ENCODE measurements at places on chromosomes 13 and 19.

GRCh38 chr19:46494146-46494940, 1.3 kb downstream of the PNMA8B start:
- no peak for DNase-seq

- DNase-seq = no peak
Observed at GRCh38 chr19:37470216-37470615, 1.1 kb downstream of the ZNF570 start.

DNA sequence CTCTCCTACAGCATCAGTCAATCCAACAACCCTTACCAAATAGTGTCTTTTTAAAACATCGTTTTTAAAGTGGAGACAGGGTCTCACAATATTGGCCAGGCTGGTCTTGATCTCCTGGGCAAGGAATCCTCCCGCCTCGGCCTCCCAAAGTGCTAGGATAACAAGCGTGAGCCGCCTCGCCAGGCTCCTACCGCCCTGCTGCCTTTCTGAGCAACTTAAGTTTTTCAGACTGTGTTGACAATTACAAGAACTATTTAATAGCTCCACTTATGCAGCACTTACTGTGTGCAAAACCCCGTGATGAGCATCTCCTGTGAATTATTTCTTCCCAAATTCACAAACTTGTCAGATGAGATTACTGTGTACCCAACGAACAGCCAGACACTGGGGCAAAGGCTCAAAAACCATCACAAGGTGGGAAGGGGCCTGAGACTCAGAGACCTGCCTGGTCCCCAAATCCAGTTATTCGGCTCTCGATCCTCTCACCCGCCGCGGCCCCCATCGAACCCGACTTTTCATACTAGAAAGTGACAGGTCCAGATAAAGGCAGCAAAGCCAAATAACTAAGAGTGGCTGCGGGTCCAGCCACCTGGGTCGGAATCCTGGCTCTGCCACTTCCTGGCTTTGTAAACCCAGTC, 581 bp downstream of the RPL18 start:
- DNase-seq = no peak

DNA sequence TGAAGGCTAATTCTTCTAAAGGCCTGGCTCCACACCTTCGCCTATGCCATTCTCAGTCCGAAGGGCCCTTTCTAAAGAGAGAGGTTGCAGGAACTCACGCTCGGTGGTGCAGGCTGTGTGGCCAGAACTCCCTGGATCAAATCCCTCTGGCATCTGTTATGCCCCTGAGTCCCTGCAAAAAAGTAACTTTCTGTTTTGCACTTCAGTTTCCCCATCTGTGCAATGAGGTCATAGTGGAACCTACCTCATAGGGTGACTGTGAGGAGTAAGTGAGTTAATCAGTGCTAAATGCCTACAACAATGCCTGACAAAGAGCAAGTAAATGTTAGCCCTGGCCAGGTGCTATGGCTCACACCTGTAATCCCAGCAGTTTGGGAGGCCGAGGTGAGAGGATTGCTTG, 7.3 kb downstream of the IGSF23 start:
- DNase-seq = no peak

- no peak for DNase-seq
Observed at GRCh38 chr13:106183410-106184065, 351.9 kb downstream of the EFNB2 start.

- no peak for DNase-seq
Observed at GRCh38 chr13:29541400-29541799, 54.1 kb downstream of the SLC7A1 start.

GRCh38 chr19:16370641-16371391, 46.2 kb downstream of the KLF2 start:
- no peak for DNase-seq

DNA sequence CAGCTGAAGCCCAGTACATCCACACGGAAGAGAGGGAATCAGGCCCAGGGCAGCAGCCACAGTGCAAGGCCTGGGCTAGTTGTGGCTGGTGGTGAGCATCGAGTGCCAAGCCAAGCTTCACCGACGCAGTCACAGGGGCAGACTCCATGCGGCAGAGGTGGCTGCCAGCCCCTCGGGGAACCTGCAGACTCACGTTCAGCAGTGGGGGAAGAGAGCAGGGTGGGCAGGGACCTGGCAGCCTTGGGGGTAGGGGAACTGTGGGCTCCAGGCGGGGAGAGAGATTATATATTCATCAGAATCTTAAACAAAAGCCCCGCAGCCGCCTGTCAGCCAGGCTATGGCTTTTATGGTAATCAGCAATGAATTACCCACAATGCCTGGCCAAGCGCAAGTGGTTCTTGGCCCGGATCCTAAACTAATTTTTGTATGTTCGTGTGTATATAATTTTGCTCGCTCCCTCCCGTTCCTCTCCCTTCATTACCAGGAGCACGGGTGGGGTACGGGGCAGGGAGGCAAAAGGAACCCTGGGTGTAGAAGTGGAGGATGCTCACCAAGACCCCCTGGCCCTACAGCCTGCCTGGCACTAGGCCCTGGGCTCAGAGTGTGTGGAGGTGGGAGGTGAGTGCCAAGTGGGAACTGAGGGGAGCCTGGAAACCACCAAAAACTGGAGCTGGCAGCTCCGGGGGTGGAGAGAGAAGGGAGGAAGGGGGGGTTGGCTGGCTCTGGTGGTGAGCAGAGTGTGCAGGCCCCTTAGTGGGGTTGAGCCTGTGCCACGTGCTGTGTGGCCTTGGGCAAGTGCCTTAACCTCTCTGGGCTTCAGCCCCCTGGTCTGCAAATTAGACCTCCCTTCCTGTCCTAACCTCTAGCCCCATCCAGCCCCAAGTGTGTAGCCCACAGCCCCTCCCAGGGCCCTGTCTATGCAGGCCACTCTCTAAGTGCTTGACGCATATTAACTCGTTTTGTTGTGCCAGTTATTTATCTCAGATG, 31.9 kb downstream of the PTPRS start:
- DNase-seq = no peak

DNA sequence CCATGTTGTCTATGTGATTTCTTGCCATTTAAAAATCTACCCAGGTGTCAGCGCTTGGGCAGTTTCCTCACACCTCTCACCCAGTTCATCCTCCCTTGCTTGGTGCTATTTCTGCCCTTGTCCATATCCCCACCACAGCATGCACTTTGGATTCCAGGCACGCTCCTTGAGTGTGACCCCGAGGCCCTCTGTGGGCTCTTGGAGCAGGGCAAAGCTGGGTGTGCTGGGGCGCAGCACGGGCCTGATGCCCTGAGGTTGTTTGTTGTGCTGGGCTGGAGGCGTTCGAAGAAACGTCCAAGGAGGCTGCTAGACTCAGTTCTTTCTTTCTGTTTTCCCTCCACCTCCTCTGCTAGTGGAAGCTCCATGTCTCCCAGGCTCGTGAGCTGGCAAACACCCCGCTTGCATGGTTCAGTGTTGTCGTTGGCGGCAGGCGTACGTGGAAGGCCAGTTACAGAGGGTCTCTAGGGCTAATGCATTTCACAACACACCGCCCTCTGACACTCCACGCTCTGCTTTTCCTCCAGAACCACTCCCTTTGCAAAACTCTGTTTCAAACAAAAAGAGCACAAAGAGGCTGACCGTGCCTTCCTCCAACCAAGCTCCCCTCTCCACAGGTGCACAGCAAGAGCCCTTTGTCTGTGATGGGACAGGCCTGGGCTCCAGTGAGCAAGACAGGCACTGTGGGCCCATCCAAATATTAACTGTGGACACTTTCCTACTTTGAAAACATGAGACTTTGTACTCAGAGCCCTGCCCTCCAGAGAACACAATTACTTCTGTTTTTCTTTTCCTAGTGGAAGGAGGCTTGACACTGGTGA, 117.7 kb upstream of the GJB6 start:
- no peak for DNase-seq

DNA sequence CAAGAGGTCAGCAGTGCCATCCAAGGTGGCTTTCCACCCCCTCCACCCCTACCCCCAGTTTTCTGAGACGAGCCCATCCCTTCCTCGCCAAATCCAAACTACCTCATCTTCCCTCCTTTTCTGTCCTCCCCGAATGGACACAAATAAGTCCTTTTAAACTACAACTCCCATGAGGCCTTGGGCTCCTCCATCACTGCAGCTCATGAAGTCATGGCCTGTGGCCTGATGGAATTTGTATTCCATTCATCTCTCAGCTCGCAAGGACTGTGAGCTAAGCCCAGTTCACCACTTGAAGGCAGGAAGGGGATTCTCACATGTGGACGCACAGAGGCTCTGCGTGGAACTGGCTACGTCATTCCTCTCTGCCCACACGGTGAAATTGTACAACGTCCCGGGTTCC, 12.5 kb downstream of the PTPRH start:
- DNase-seq = no peak

DNA sequence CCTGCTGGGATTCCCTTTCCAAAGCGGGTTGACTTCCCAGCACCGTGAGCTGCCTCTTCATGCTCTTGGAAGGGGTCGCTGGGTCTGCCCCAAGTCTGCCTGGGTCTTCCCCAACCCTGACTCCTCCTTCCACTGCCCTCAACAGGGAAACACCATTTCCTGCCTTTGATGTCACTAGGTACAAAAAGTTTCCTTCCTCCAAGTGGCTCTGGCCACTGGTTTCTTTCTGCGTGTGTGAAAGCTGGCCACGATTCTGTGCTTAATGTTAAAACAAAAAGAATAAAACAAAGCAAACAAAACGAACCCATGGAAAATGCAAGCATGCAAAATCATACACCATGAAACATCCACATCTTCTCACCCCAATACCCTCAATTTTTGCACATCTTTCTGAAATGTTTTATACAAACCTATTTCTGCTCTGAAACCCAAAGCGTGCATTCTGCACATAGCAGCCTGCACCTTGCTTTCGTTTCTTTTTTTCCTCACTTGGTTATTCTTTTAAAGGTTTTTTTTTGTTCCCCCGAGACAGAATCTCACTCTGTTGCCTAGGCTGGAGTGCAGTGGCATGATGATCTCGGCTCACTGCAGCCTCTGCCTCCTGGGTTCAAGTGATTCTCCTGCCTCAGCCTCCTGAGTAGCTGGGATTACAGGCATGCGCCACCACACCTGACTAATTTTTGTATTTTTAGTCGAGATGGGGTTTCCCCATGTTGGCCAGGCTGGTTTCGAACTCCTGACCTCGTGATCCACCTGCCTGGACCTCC, 12.5 kb upstream of the TNFSF9 start:
- no peak for DNase-seq

DNA sequence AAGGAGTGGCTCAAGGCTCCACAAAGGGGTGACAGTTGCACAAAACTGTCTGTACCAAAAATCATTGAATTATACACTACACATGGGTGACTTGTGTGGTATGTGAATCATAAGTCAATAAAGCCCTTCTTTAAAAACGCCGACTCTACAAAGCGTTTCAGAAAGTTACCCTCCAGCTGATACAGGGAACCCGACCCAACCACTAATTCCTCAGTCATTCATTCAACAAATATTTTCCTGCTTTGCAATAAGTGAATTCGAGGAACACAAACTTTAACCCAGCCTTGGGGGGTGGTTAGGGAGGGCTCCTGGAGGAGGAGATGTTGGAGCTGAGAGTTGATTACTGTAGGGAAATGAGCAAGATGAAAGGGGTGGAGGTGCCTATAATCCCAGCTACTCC, 32.0 kb downstream of the LTBP4 start:
- DNase-seq = no peak

- no peak for DNase-seq
Observed at GRCh38 chr13:80196756-80197155, 144.2 kb downstream of the SPRY2 start.

DNA sequence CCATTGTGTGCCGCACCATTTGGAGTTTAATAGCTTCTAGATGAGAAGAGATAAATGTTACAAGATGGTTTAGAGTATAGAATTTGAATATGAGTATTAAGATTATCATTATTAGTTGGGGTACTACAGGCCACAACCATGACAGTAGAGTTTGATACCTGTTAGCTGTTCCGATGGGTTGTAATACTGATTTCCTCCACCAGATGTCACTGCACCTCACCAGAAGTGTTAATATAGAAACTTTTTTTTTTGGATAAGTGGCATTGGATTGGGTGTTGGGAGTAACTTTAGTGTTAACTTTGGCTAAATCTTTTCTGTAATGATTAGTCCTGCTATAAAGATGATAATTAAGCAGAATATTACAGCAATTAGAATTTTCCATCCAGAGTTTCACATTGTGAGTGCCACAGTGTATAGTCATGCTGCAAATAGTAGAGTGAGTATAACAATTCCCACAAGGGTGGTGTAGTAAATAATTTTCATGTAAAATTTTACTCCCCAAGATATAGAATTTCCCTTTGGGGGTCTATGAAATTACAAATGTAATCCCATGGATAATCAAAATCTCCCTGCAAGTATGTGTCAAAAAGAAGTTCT, 56.3 kb downstream of the PSG3 start:
- DNase-seq = no peak

- no peak for DNase-seq
Observed at GRCh38 chr13:51861723-51862300, at the start of gene CCDC70. CCDC70 (plus strand) TSS chr13:51861969; CDS start chr13:51865412, 3,443 bp downstream.

DNA sequence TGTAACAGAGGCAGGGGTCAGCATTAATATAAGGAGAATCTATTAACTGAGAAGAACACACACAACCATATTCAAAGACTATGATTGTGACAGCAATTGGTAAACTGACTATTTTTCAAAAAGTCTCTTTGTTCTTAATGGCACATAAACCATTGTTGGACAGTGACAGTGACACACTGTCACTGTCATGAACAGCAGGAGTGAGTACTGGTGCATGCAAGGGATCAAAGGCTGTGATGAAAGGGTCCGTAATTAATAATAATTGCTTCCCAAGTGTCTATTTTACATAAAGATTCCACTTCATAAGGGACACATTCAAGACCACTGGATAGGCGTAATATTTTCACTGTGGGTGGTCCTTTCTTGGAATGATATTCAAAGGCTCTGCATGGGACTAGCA, 50.7 kb downstream of the LHFPL6 start:
- DNase-seq = no peak

GRCh38 chr13:107847406-107847805, 367.9 kb downstream of the LIG4 start:
- DNase-seq = no peak

DNA sequence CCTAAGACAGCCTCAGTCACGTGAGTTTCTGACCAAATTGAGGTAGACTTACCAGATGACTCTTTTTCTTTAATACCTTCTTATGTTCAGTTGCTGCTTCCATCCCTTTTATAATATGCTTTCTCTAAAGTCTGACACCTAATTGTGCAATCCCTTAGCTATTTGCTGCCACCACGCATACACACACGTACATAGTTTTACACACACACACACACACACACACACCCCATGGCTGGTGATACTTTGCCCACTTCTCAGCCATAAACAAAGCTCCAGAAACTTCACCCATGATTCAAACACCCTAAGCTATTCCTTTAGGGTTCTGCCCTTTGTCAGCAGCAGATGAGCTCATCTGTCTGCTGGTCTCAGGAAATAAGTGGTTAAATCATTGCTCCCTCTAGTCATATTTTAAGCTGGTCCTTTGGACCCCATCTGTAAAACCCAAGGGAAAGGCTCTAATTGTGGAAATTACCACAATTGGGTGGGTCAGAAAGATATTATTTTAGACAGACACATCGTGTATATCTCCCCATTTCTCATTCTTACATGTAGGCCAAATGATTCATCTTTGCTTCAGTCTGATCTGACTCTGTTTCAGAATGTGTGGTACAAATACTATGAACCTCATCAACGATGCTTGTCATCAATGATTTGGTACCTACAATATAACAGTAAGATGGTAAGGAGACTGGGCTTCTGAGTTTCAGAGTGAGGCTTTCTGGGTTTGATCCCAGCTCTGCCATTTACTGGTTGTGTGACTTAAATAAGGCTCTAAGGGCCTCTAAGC, 69.2 kb downstream of the NALCN start:
- DNase-seq = no peak

GRCh38 chr13:113559901-113560644, 24.5 kb upstream of the TFDP1 start:
- no peak for DNase-seq
